ENCODE measurements at places on chromosomes 16 and 17.
A peak's percentile ranks its signal among the peaks of the same experiment; 100 is the strongest.

GRCh38 chr17:20908313-20909267, 134.2 kb downstream of the USP22 start:
- peak; percentile 95 for DNase-seq

GRCh38 chr16:88749358-88749757, 35.7 kb downstream of the PIEZO1 start:
- DNase-seq = no peak

GRCh38 chr17:42850954-42851353, at the start of gene AOC3:
TSS of gene AOC3 (plus strand) at chr17:42851199. CDS start at chr17:42851344, 145 bp downstream.
- no peak for DNase-seq

DNA sequence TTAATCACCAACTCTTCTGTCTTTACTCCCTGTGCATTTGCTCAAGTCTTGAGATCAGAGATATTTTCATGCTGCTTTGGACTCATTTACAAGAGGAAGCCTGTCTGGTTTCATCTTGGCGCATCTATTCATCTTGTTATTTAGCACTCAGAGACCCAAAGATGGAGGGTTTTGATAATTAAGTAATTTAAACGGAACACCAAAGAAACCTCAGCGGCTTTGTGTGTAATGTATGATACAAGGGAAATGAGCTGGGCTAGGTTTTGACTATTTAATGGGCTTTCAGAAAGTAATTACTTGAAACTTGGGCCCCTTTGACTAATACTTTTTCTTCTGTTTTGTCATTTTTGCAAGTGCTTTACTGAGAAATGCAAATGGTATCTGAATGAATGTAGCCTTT, 66.2 kb upstream of the CACNG3 start:
- no peak for DNase-seq

- DNase-seq = no peak
These were observed 37.2 kb downstream of the HAPSTR1 start for GRCh38 chr16:9128346-9129342.

DNA sequence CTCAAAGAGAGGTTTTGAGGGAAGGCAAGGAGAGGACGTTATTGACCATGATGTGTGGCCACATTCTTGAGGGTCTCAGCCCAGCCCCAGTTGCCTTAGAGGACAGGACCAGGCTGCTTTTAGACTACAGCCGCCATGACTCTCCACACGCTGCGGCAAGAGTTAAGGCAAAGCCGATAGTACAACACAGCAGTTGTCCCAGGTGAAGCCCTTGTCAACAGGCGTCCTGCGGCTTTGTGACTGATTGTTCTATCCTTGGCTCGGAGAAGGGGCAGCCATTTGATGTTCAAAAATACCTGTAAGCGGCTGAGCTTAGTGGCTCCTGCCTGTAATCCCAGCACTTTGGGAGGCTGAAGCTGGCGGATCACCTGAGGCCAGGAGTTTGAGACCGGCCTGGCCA, 28.8 kb downstream of the TMEM92 start:
- DNase-seq = no peak

DNA sequence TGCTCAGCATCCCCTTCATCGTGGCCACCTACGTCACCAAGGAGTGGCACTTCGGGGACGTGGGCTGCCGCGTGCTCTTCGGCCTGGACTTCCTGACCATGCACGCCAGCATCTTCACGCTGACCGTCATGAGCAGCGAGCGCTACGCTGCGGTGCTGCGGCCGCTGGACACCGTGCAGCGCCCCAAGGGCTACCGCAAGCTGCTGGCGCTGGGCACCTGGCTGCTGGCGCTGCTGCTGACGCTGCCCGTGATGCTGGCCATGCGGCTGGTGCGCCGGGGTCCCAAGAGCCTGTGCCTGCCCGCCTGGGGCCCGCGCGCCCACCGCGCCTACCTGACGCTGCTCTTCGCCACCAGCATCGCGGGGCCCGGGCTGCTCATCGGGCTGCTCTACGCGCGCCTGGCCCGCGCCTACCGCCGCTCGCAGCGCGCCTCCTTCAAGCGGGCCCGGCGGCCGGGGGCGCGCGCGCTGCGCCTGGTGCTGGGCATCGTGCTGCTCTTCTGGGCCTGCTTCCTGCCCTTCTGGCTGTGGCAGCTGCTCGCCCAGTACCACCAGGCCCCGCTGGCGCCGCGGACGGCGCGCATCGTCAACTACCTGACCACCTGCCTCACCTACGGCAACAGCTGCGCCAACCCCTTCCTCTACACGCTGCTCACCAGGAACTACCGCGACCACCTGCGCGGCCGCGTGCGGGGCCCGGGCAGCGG, 3.2 kb downstream of the UTS2R start:
- DNase-seq = no peak

GRCh38 chr17:76667491-76667755, 23.9 kb upstream of the ST6GALNAC1 start:
- DNase-seq = no peak

DNA sequence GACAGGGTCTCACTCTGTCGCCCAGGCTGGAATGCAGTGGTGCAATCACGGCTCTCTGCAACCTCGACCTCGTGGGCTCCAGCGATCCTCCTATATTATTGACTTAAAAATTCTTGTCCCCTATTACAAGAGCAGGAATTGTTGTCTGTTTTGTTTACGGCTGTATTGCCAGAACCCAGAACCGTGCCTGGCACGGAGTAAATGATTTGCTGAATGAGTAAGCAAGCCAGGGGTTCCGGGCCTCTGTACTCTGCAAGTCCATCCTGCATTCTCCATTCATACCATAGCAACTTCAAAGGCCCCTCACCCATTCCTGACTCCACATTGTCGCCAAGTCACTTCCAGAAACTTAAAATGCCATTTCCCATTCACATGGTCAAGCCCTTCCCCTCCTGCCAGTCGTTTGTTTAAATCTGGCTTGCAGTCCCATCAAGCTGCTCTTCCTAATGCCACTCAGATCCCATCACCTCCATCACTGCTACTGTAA, 6.9 kb downstream of the ADCY9 start:
- DNase-seq = no peak

DNA sequence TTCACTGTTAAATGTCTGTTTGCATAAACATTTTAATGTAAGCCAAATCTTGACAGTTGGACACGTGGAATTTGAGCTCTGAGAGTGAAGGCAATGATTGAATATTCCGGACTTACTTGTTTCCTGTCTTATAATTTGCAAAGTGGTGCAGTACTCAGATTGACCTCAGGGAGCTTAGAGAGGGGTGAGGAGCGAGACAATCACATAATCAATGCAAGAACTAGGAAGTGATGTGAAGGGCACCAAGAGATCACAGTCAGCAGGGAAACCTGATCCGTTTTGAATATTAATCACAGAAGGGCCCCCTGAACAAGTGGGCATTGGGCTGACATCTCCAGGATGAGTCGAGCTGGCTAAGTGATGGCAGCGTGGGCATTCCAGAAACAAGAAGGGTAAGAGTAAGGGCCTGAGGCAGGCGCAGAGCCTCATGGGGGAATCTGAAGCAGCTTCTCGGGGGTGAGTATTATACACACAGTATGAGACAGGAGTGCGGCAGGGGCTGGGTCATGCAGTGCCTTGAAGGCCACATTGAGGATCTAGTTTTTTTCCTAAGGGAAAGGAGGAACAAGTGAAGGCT, 26.1 kb downstream of the TEX2 start:
- no peak for DNase-seq

DNA sequence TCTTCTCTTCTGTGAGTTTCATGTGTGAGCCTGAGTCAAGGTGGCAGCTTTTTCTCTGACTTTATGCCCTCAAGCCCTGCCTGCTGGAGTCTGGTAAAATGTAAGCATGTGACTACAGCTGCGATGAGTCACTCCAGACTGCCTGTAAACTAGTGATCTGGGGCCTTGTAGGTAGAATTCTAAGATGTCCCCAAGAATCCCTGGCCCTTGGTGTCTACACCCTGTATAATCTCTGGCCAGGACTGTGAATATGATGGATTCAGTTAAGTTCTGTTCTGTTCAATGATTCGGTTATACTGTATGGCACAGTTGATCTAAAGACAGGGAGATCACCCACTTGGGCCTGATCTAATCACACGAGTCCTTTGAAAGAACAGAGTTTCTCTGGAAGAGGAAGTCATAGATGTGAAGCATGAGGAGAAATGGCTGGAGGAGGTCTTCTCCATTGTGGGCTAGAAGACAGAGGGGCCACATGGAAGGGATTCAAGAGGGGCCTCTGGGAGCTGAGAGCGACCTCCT, 29.8 kb downstream of the PRSS54 start:
- no peak for DNase-seq

DNA sequence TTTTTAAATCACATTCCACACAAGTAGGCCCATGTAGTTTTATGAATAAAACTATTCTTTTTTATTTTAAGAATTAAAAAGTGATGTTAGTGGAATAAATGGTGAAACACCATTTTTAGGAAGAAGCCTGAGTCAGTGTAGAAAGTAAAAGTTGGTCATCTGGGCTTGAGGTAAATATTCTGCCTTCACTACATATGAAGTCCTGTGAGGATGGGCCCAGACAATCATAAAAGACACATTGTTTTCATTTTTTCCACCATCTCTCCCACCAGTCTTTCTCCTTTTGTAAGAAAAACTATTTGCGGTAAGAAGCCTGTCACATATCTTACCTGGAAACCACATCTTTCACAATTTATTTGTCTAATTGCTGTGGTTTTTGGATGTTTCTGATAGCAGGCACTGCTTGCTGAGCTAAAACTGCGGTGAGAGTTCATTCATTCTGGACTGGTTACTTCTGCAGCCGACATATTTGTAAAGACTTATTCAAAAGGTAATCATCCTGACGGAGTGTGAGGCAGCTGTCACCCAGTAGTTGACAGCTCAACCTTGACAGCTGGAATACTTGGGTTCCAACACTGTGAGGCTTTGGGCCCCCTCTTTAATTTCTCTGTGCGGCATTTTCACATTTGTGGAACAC, 10.6 kb upstream of the RFFL start:
- no peak for DNase-seq

DNA sequence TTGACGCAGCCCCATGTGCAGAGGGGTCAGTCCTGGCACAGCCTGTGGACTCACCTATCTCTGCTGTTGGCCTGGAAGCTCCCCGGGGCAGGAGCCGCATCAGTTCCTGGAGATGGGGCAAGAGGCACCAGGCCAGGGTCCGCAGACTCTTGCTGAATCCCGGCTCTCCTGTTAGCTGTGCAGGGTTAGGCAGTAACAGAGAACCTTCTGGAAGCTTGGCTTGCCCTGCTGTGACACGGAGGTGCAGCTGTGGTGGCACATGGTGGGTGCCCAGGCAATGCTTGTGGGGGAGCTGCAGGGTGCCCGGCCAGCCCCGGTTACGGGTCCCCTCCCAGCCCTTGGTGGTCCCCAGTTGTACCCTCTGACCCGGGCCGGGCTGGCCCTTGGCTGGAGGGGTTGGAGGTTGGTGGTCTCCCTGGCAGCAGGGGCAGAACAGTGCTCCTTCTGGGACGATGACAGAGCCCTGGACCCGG, 26.0 kb upstream of the ZNF469 start:
- no peak for DNase-seq

- DNase-seq = no peak
These were observed 78.6 kb downstream of the MYH13 start for GRCh38 chr17:10294180-10294579.

DNA sequence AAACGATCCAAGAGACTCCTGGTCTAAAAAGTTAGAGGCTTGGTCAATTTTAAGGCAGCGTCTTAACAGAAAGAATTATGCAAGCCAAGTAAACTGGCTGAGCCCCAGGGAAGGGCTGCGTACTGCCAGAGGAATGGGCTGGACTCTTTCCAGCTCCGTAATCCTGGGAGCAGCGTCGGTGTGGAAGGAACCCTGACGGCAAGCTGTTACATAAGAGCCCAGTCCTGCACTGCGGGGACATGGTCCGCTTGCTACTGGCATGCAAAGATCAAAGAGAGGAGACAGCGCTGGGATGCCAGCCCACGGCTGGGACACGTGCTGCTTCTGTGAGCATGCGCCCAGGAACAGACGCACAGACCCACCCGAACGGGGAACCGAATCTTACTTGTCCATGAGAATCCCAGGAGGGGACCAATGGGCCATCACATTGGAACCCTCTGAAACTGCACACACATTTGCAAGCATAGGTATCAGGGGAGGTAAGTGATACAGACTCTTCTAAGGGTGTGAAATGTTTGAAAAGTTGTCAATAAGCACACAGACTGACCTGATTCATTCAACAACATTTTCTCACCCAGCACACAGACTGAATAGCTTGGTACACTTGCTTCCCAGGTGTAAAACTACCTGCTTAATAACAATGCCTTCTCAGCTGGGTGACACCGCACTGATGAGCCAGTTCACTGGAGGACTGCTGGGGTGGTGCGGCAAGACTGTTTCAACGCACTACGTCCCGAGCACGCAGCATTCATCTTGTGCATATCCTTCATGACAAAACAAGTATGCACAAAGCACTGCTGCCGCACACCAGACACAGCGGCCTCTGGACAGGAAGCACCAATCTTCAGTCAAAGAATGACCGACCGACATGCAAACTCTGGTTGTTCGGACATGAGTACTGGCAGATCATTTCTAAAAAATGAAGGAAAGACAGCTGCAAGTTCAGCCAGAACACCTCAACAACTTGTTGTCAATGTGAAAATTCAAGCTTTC, 94.9 kb downstream of the ANKRD11 start:
- peak; percentile 96 for DNase-seq

GRCh38 chr17:17582372-17582771, 9.1 kb downstream of the PEMT start:
- no peak for DNase-seq

DNA sequence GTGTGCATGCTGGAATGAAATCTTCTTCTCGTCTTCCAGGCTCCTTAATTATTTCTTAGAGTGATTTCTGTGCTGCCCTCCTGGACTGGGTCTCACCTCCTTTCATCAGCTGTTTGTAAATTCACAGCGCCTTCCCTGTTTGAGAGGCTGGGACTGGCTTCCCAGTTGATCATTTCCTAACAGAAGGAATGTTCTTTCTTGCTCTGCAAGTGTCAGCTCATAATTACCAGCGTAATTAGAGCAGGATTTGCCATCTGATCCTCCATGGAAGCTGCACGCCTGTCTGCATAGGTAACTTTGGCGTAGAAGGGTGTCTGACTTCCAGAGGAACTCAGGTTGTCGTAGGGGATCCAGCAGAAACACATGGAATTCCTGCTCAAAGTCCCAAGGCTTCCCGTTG, 375.0 kb upstream of the EEF2KMT start:
- no peak for DNase-seq

- no peak for DNase-seq
These were observed 13.2 kb upstream of the NAGLU start for GRCh38 chr17:42522798-42523278.

GRCh38 chr16:87332150-87332549, 15.0 kb upstream of the C16orf95 start:
- DNase-seq = no peak

GRCh38 chr17:40333781-40334448, 24.9 kb downstream of the RARA start:
- DNase-seq = no peak

GRCh38 chr16:54242199-54242598, 44.4 kb downstream of the IRX3 start:
- no peak for DNase-seq

GRCh38 chr17:29131814-29132682, 48.1 kb downstream of the MYO18A start:
- no peak for DNase-seq

DNA sequence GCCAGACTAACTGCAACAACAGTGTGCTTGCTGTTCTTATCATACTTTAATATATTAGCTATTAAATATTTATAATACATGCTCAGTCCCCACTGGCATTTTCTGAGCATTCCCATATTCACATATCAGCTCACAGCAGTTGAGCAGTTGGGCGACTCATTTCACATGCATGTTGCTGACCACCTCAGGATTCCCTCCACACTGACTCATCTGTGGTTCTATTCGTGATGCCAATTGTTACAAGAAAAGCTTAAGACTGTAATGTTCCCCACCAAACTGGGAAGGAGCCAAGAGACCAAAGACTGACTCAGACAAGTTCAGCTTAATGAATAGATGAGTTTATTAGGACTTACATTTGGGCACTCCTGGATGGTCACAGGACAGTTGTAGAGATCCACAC, 100.3 kb upstream of the KIF2B start:
- DNase-seq = no peak

Data from esophagus muscularis mucosa (tissue), 4 donors.